Hematopoietic multipotent progenitor cell treated with erythropoietin and hydrocortisone succinate and interleukin-3 and kit ligand, for 17 days (in vitro differentiated cells): ENCODE measurements at places on chromosomes 11 and 22.
A peak's percentile ranks its signal among the peaks of the same experiment; 100 is the strongest.

GRCh38 chr11:120778685-120779490 is 245.0 kb upstream of the TBCEL start:
- DNase-seq, result no peak

GRCh38 chr11:64870893-64871466 is 7.4 kb downstream of the EHD1 start:
- DNase-seq, result no peak

GRCh38 chr22:26768952-26769351 is 111.6 kb downstream of the MIAT start:
- DNase-seq, result no peak

- no peak for DNase-seq
These were observed 72.7 kb upstream of the NARS2 start for GRCh38 chr11:78647266-78647915.

GRCh38 chr11:67256477-67257135 is 9.7 kb upstream of the GRK2 start:
- no peak for DNase-seq

DNA sequence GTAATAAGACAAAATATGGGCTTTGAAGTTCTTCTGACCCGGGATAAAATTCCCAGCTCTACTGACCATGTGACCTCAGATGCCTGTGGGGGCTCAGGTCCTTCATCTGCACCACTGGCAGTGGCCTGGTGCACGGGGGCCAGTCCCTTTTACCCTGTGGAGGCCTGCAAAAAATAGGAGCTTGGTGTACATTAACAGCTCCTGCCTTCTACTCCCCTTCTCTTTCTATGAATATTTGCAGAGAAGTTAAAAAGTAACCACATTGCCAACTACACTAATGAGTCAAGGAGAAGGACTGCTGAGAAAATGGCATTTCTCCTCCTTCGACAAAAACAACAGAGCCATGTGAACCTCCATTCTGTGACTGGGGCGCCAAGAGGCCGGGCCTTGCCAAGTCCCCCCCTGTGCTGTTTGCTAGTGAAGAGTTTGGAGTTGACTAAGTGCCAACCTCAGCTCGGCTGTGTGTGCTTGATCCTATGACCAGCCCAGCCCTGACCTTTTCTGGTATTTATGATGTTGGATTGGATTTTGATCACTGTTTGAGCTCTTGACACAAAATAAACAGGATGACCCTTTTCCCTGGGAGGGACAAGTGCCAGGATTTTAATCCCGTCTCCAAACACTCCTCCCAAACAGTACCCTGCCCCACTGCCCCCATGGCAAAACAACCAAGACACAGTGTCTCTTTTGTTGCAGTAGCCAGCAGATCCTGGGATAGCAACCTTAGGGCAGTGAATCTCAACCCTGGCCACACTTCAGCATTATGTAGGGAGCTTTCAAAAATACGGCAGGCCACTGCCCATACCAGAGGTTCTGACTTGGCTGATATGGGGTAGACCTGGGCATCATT is 380.1 kb downstream of the LARGE1 start:
- DNase-seq, result no peak

GRCh38 chr22:17773606-17774205 is 563 bp downstream of the BID start:
- DNase-seq, result no peak

GRCh38 chr22:40006641-40007040 is 11.9 kb downstream of the FAM83F start:
- no peak for DNase-seq

GRCh38 chr11:35615921-35616900 is 2.0 kb upstream of the FJX1 start:
- peak; percentile 51 for DNase-seq

GRCh38 chr22:37818409-37819104 is 4.6 kb upstream of the GALR3 start:
- DNase-seq, result no peak

DNA sequence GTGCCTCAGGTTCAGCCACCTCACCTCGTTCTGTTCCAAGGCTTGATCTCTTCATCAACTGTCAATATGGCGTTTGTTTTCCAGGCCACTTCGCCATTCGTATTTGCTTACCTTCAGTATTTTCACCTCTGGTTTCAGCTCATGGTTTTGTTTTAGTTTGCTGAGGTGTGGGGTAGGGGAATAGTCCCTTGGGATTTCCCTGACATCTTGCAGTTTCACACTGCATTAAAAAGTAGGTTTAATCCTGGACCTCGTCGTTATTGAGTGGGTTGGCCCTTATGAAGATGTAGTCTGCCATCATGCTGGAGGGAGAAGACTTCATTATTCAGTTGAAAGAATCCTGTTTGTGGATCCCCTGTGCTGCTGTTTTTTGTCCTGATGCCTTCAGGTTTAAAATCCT is 46.0 kb downstream of the C11orf91 start:
- no peak for DNase-seq

- no peak for DNase-seq
These were observed 58.5 kb downstream of the SMCO4 start for GRCh38 chr11:93484716-93485115.

DNA sequence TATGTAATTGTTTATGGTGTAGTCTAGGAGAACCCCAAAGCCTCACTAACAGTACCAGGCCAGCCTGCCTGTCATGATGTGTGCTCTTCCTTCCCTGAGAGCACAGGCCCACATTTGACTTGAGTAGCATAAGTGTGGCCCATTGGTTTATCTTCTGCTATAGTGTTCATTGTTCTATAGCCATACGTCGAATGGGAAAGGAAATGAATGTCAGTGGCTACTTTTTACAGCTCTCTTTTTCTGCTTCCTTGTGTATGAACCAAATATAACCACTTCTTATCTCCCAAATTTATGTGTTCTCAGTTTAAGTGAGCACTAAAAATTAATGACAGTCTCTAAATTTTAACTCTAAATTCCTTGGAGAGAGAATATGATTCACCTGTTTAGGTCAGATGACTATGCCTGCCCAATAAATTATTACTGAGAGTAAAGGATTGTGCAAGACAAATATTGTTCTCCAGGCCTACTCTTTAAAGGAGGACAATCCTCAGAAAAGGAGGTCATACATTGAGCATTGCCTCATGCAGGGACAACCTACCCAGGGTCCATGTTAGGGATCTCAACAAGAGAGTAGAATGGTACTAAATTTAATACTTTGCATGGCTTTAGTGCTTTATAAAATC is 222.9 kb upstream of the ARHGAP20 start:
- no peak for DNase-seq

- DNase-seq, result no peak
These were observed 11.8 kb downstream of the ABTB2 start for GRCh38 chr11:34345991-34346480.

DNA sequence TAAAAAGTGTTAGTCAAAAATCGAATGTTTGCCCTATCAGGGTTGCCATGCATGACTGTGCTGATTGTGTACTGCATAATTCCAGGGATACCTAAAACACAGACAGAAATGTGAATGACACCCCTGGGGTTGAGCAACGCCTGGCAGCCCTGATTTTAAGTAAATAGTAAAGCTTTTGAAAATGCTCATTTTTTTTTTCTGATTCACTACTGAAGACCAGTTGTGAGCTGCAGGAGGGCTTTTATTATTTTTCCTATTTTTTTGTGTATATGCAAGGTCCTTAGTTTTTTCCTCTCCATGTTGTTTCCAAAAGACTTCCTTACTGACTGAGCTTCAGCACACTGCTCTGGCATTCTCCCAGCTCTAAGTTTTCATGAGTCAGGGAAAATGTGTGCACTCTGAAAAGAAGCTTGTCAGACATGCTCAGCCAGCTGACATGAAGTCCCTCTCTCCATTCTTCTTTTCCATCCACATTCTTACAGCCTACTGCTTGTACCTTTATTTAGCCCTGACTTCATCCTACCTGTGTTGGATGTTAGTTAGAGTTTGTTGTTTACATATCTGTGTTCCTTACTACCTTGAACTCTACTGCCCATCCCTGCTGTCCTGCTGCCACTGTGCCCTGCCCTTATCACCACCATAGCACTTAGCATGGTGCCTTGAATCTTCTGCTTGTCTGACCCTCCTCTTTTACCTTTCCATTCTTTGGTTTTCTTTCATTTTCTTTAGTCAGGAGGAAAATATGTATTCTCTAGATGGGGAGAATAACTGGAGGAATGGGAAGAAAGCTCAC is 79.5 kb downstream of the HORMAD2 start:
- peak; percentile 16 for DNase-seq

- no peak for DNase-seq
These were observed 92.2 kb downstream of the ELP4 start for GRCh38 chr11:31601635-31602282.

GRCh38 chr11:34323601-34324000 is 34.2 kb downstream of the ABTB2 start:
- no peak for DNase-seq

DNA sequence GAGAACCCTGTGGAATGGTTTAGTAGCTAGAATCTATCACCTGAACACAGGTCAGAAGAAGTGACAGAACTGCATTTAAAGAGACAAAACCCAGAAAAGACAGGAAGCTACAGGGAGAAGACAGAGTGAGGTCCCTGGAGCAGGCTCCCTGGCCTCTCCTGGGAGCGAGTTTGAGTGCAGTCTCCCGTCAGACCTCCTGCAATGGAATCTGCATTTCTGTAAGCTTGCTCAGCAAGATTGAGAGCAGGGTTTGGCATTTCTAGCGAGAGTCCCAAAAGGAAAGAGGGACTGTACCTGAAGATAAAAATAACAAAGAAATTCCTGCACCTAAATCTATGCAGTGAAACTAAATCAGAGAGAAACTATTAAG is 74.2 kb downstream of the MORC2 start:
- no peak for DNase-seq

- DNase-seq, result no peak
These were observed 1.2 kb downstream of the GAL3ST3 start for GRCh38 chr11:66047541-66048365.

GRCh38 chr22:46622081-46622521 is 1.9 kb downstream of the GRAMD4 start:
- DNase-seq, result no peak

- DNase-seq, result no peak
These were observed 104.5 kb upstream of the RCN1 start for GRCh38 chr11:31986201-31986889.

GRCh38 chr11:123903932-123904331 is 2.0 kb downstream of the OR8D4 start:
- no peak for DNase-seq
